Suprapubic skin (tissue), 4 donors: ENCODE measurements at places on chromosomes 3 and 15.
A peak's percentile ranks its signal among the peaks of the same experiment; 100 is the strongest.

DNA sequence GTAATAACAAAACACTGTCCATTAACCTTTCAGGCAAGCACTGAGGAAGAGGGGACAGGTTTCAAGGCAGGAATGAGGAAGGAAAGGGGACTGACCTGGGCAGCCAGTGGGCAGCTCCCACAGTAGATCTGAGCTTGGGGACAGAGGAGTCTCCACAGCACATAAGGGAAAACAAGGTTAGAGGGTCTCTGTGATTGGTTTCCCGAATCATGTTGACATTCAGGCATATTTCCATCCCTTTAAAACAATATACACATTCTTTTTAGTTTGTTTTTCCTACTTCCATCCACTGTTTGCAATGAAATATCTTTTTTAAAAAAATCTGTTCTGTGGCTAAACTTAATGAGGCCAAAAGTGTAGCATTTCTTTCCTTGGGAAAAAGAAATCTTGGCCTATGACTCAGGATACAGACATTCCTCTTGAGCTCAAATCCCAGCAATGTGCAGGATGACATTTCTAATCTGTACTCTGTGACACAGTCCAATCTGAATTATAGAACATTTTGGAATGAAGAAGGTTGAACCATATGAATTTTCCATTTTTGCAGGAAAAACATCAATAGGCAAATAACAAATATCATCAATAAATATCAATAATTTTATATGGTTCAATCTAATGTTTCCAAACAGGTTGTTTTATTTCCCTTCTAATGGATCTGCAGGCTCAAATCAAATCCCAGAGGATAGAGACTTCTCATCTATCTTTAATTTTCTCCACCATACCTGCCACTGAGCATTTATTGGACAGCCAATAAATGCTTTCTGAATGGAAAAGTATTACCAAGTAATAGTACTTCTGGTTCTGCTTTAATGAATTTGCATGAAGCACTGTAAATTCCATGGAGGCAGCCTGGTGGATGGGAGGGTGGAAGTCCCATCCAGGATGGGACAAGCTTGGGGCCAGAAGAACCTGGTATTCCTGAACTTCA is 54.1 kb downstream of the ITGB5 start:
- no peak for DNase-seq
- H3K4me1 ChIP-seq, result peaks cover 85% of the 10 kb centered on the region
- H3K4me3 ChIP-seq, result no peak overlapping the region
- no peaks in the 10 kb centered on the region for H3K36me3 ChIP-seq
- H3K27ac ChIP-seq, result peak overlapping the region; percentile 89

DNA sequence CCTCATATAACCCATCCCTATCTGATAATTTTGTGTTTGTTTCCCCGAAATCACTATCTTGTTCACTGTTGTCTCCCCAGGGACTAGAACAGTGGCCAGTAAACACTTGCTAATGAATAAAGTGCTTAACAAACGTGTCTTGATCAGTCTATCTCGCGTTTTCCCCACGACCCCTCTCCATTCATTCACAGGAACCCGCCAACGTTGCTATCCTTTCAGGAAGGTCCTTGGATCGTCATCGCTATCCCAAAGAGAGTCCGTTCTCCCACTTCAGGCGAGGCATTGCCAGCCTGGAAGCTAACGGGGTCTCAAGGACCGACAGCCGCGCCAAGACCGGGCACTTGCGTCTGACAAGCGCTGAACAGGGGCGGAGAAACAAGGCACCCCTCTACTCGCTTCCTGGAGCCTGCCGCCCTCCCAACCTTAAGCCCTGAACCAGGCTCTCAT is 344 bp downstream of the LINS1 start:
- DNase-seq, result no peak
- no peaks in the 10 kb centered on the region for H3K27me3 ChIP-seq
- peak overlapping the region; percentile 84 for H3K4me3 ChIP-seq
- H3K27ac ChIP-seq, result peak overlapping the region; percentile 84
- peaks cover 1% of the 10 kb centered on the region for H3K36me3 ChIP-seq
- H3K4me1 ChIP-seq, result peaks cover 54% of the 10 kb centered on the region

GRCh38 chr3:45011756-45012508 is 14.2 kb upstream of the CLEC3B start:
- H3K4me1 ChIP-seq, result peaks cover 37% of the 10 kb centered on the region
- H3K4me3 ChIP-seq, result no peak overlapping the region
- H3K36me3 ChIP-seq, result peaks cover 14% of the 10 kb centered on the region
- peak overlapping the region; percentile 82 for H3K27ac ChIP-seq
- H3K27me3 ChIP-seq, result no peaks in the 10 kb centered on the region

GRCh38 chr3:55426486-55426885 is 60.6 kb downstream of the WNT5A start:
- H3K27me3 ChIP-seq, result no peaks in the 10 kb centered on the region
- H3K4me1 ChIP-seq, result no peaks in the 10 kb centered on the region
- no peak for DNase-seq
- no peak overlapping the region for H3K4me3 ChIP-seq

DNA sequence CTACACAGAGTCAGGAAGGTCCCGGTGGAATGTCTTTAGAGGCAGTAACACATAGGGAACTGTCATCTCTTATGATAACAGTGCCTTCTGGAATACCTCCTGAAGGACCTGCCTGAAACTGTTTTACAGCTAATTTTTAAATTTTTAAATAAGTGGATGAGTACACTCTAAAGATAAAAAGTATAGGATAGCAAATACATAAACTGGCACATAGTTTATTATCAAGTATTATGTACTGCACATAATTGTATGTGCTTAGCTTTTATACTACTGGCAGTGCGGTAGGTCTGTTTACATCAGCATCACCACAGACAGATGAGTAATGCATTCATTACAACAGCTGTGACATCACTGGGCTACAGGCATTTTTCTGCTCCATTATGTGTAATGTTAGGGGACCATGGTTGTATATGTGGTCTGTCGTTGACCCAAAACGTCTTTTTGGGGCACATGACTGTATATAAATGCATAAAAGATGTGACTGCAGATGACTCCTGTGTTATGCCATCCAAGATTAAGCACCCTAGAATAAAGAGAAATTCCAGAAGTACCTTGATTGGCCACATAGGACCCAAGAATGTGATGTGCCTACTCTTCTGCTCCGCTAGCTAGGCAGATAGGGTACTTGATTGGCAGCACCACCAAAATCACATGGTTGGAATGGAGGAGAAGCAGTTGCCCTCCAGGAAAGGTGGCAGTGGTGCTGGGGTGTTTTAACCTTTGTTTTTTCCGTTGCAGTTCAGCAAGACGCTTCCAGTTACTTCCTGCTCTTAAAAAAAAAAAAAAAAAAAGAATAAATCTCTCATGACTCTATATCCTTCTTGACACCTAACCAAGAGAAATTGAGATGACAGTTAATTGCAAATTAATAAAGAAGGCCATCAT is 3.3 kb downstream of the VPS8 start:
- no peak overlapping the region for H3K27ac ChIP-seq
- no peaks in the 10 kb centered on the region for H3K27me3 ChIP-seq
- no peak overlapping the region for H3K4me3 ChIP-seq
- peaks cover 25% of the 10 kb centered on the region for H3K4me1 ChIP-seq
- H3K36me3 ChIP-seq, result peaks cover 3% of the 10 kb centered on the region
- no peak for DNase-seq

GRCh38 chr15:39317225-39317624 is 263.7 kb upstream of the THBS1 start:
- no peaks in the 10 kb centered on the region for H3K4me1 ChIP-seq
- DNase-seq, result no peak

GRCh38 chr3:127628788-127629466 is at the start of gene PODXL2:
Gene PODXL2 (plus strand): TSS chr3:127629185. CDS start chr3:127629220, 35 bp downstream.
- no peaks in the 10 kb centered on the region for H3K36me3 ChIP-seq
- DNase-seq, result no peak
- no peaks in the 10 kb centered on the region for H3K27me3 ChIP-seq
- peaks cover 12% of the 10 kb centered on the region for H3K4me1 ChIP-seq
- H3K27ac ChIP-seq, result no peak within 1 kb of the TSS

- H3K4me3 ChIP-seq, result no peak overlapping the region
- no peak overlapping the region for H3K27ac ChIP-seq
- no peaks in the 10 kb centered on the region for H3K36me3 ChIP-seq
- H3K27me3 ChIP-seq, result no peaks in the 10 kb centered on the region
- no peak for DNase-seq
These were observed 221.3 kb upstream of the SLCO3A1 start for GRCh38 chr15:91632176-91632575.

GRCh38 chr3:141528800-141529199 is 42.0 kb downstream of the RASA2 start:
- H3K4me1 ChIP-seq, result peaks cover 31% of the 10 kb centered on the region
- DNase-seq, result no peak
- H3K36me3 ChIP-seq, result peaks cover 7% of the 10 kb centered on the region
- no peak overlapping the region for H3K4me3 ChIP-seq
- H3K27me3 ChIP-seq, result no peaks in the 10 kb centered on the region
- no peak overlapping the region for H3K27ac ChIP-seq

DNA sequence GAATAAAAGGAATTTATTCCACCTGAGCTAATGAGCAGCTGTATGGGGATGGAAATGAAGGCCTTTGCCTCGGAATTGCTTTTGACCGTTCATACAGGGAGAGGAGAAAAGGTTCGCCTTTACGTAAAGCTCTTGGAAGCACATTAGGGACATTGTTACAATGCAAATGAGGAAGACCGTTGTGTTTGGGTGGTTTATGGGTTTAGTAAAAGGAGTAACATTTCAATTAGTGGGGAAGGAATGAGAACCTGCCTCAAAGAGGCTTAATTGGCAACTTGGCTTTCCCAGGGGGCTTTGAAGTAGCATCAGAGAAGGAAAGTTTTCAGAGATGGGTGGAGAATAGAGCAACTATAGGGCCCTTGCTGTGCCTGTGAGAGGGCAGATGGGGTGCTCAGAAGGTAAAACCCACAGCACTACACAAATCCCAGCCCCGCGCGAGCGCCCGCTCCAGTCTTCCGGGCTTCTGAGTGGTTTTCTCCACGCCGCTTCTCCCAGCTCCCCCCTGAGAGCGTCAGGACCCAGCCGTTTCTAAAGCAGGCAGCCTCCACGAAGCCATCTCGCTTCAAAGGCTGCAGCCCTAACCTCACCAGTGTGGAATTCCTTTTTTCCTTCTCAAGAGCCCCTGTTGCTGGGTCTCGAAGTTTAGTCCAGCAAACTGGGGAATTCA is 192.0 kb upstream of the HES1 start:
- no peaks in the 10 kb centered on the region for H3K27me3 ChIP-seq
- H3K4me3 ChIP-seq, result no peak overlapping the region
- H3K36me3 ChIP-seq, result no peaks in the 10 kb centered on the region
- no peak for DNase-seq
- no peak overlapping the region for H3K27ac ChIP-seq

DNA sequence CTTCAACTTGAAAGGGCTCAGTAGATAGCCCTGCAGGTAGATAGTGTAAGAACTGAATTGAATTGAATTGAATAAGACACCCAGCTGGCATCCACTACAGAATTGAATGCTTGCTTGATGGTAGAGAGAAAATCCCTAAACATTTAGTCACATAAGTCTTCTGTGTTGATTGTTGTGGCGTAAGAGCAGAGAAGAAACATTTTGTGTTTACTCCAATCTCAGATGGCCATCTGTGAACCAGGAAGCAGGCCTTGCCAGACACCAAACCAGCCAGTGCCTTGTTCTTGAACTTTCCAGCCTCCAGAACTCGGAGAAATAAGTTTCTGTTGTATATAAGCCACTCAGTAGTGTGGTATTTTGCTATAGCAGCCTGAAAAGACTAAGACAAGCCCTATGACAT is 43.6 kb downstream of the SST start:
- DNase-seq, result no peak
- no peak overlapping the region for H3K4me3 ChIP-seq
- no peak overlapping the region for H3K27ac ChIP-seq
- H3K4me1 ChIP-seq, result no peaks in the 10 kb centered on the region

DNA sequence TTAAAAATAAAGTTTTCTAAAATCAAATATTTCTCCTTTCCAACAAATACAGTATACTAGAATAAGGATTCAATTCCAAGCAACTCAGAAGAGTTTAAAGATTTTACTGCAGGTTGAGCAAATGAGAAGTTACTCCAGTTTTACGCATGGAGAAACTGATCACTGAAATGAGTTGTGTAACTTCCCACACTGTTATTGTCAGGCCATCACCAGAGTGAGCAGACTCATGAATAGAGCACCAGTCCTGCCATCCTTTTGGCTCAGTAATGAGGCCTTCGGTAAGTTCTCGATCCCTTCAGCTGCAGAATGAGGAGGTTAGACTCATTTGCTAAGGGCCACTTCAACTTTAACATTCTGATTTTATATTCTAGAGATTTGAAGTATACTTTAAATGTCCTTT is 48.1 kb downstream of the OSBPL10 start:
- no peak overlapping the region for H3K4me3 ChIP-seq
- no peaks in the 10 kb centered on the region for H3K36me3 ChIP-seq
- H3K4me1 ChIP-seq, result peaks cover 23% of the 10 kb centered on the region
- no peaks in the 10 kb centered on the region for H3K27me3 ChIP-seq
- H3K27ac ChIP-seq, result no peak overlapping the region

- H3K4me3 ChIP-seq, result no peak overlapping the region
- no peak for DNase-seq
- no peaks in the 10 kb centered on the region for H3K27me3 ChIP-seq
These were observed 32.8 kb downstream of the LRRK1 start for GRCh38 chr15:100951965-100952364.

DNA sequence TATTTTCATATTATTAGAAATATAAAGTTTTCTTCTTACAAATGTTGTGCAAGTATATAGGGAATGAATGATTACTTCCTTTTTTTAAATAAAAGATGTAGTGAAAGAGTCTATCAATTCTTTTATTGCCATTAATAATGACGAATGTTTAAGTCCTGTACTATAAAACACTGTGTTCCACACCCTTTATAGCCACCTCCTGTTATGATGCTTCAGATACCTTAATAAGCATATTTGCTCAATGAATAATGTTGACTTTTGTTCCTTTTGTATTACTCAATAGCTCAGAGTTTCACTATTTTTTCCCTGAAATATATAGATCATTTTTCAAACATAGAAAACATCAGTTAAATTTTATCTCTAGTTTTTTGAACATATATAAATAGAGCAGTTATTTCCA is 378.2 kb upstream of the THBS1 start:
- H3K36me3 ChIP-seq, result no peaks in the 10 kb centered on the region
- peaks cover 8% of the 10 kb centered on the region for H3K4me1 ChIP-seq
- DNase-seq, result no peak
- no peak overlapping the region for H3K4me3 ChIP-seq

GRCh38 chr15:44804298-44805046 is 68.1 kb downstream of the TRIM69 start:
- H3K27me3 ChIP-seq, result no peaks in the 10 kb centered on the region
- no peak overlapping the region for H3K27ac ChIP-seq
- H3K36me3 ChIP-seq, result no peaks in the 10 kb centered on the region
- no peak for DNase-seq
- H3K4me1 ChIP-seq, result no peaks in the 10 kb centered on the region
- no peak overlapping the region for H3K4me3 ChIP-seq

DNA sequence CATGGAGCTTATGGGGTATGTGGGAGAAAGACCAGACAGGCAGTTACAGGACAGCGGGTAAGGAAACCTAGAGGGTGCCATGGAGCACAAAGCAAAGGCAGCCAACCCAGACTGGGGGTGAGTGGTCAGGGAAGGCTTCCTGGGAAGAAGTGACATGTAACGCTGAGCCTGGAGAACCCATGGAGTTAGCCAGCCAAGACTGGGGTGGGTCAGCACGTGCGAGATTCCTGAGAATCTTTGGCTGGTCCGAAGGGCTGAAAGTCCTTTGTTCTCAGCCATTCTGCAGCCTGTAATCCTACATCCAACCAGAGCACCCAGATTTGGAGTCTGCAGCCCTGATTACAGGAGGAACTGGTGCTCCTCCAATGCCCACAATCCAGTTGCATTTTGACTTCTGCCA is 120.1 kb upstream of the WNT5A start:
- no peaks in the 10 kb centered on the region for H3K4me1 ChIP-seq
- H3K27ac ChIP-seq, result no peak overlapping the region
- peaks cover 16% of the 10 kb centered on the region for H3K27me3 ChIP-seq
- H3K36me3 ChIP-seq, result no peaks in the 10 kb centered on the region
- DNase-seq, result no peak
